Esophagus muscularis mucosa (tissue), 4 donors: ENCODE measurements at places on chromosomes 11 and 22. TPM values are rescaled to one million over a fixed set of nuclear protein-coding genes. Genes with fewer than 3 reads are reported as not detected.
A peak's percentile ranks its signal among the peaks of the same experiment; 100 is the strongest.

GRCh38 chr11:102325088-102325487, 7.8 kb downstream of the BIRC3 start:
- H3K27ac ChIP-seq = no peak overlapping the region
- H3K4me3 ChIP-seq = no peak overlapping the region
- no peaks in the 10 kb centered on the region for H3K27me3 ChIP-seq
- H3K36me3 ChIP-seq = peaks cover 12% of the 10 kb centered on the region

TRIM49 gene
- not detected for total RNA-seq

DNA sequence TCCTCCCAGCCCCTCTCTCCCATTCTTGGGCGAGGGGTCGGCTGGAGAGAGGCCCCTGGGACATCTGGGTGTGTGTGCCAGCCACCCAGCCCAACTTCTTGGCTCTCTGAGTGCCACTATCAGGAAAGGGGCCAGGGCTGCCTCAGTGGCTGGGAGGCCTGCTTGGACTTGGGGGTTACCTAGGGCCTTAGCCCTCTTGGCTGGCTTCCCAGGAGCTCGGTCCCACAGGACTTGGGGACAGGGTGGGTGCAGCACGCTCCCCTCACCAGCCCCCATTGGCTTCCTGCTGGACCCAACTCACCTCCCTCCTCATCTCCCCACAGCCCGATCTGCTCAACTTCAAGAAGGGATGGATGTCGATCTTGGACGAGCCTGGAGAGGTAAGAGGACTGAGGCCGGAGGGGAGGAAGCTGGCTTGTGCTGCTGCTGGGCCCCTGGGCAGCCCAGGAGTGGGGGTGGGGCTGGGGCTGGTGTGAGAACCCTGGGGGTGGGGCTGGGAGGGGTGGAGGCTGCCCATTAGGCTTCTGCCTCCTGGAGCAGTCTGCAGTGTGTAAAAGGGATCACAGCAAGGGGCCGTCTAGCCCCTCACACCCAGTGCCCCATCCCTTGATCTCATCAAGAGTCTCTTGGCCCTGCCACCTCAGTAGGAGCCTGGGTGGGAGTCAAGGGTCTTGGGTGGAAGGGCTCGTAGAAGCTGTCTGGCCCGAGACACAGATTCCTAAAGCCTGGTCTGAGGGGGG, 54.8 kb downstream of the TRIOBP start:
- DNase-seq = no peak
- peaks cover 30% of the 10 kb centered on the region for H3K36me3 ChIP-seq
- no peaks in the 10 kb centered on the region for H3K27me3 ChIP-seq
- H3K4me3 ChIP-seq = peak overlapping the region; percentile 18
- H3K27ac ChIP-seq = peak overlapping the region; percentile 92

GRCh38 chr11:47924184-47924691, 56.1 kb upstream of the PTPRJ start:
- H3K27me3 ChIP-seq = no peaks in the 10 kb centered on the region
- DNase-seq = no peak
- peaks cover 11% of the 10 kb centered on the region for H3K4me1 ChIP-seq
- no peaks in the 10 kb centered on the region for H3K36me3 ChIP-seq

DNA sequence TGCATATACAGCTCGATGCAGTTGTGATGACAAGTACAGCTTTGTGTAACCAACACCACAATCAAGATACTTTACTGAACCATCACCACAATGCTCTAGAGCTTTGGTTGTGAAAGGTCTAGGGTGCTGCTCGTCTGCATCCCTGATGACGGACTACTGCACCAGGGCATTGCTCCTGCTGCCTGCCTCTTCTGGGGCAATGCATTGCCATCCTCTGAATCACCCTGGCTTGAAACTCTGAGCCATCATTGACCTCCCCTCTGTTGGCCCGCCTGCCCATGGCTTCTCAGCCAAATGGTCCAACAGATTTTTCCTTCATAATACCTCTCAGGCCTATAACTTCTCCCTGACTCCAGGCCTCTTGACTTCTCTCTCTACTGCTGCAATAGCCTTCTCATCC, 77.4 kb upstream of the CSNK2A3 start:
- no peak overlapping the region for H3K4me3 ChIP-seq
- peaks cover 49% of the 10 kb centered on the region for H3K4me1 ChIP-seq
- no peak for DNase-seq
- peaks cover 14% of the 10 kb centered on the region for H3K36me3 ChIP-seq
- no peak overlapping the region for H3K27ac ChIP-seq

SHANK3 gene
- 7.0 TPM for total RNA-seq

- peaks cover 16% of the 10 kb centered on the region for H3K27me3 ChIP-seq
- no peak for DNase-seq
- H3K27ac ChIP-seq = no peak overlapping the region
- H3K4me3 ChIP-seq = no peak overlapping the region
Observed at GRCh38 chr22:20185750-20186149, 34.9 kb upstream of the CCDC188 start.
